ENCODE measurements at places on chromosomes 13 and 19.

- peak; percentile 43 for DNase-seq
These were observed 29.6 kb upstream of the CEACAM21 start for GRCh38 chr19:41546386-41546789.

- DNase-seq: no peak
These were observed 679 bp upstream of the CDADC1 start for GRCh38 chr13:49246850-49247642.

GRCh38 chr13:112259511-112259910 lies 116.6 kb upstream of the SPACA7 start:
- no peak for DNase-seq

GRCh38 chr19:30222428-30222873 lies 149.7 kb upstream of the ZNF536 start:
- DNase-seq: no peak

- no peak for DNase-seq
These were observed 237.0 kb downstream of the LACC1 start for GRCh38 chr13:44116562-44117332.

DNA sequence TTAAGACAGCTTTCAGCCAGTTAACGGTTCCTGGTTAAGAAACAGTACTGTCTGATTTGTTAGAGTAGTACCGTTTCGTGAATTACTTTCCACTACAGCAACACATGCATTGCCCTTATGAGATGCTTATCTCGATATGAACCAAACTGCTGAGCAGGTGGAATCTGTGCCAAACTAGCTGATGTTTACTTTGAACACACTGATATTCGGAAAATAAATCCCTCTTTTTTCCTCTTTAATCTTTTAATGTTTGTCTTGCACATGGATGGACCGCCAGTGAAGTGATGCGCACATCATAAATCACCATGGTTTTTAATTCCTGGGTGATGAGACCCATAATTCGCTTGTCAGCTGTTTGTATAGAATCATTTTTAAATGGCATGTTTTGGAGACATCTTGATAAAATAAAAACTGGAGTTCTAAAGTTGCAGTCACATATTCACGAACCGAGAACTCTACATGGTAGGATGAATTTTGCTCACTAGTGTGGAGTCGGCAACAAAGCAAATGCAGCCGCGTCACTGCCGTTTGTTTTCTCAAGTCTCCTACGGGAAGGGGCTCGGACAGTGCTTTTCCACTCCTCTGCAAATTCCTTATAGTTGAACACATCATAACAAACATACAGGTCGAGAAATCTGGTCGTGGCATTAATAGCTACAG lies 1.1 kb downstream of the GJA3 start:
- no peak for DNase-seq

- no peak for DNase-seq
These were observed 341.4 kb downstream of the PCDH9 start for GRCh38 chr13:66888698-66889097.

Measured in stimulated activated CD4-positive, alpha-beta T cell treated with anti-CD3 and anti-CD28 coated beads, Interleukin-4, amount 100 ng/mL, for 24 hours (primary cell).